ENCODE measurements at places on chromosomes 1 and 21. TPM values are rescaled to one million over a fixed set of nuclear protein-coding genes. Genes with fewer than 3 reads are reported as not detected.
A peak's percentile ranks its signal among the peaks of the same experiment; 100 is the strongest.

DNA sequence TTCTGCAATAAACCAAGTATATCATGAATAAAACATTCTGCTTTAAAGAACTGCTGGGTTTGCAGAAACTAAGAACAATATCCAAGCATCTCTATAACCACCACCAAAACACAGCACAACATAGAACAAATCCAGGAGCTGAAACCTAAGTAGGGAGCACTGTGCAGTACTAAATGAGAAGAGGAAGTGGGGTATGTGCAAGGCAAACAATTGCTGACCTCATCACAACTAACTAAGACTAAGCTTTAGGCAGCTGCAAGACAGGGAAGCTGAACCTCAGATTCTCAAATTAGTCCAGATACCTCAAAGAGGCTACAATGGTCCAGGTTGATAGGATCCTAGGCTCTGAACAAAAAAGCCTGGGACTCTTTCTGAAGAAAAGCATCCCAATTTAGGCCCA lies 172.6 kb downstream of the SLC44A5 start:
- no peak overlapping the region for H3K4me3 ChIP-seq
- no peak overlapping the region for H3K27ac ChIP-seq
- no peaks in the 10 kb centered on the region for H3K27me3 ChIP-seq
- H3K36me3 ChIP-seq = no peaks in the 10 kb centered on the region
- no peak for DNase-seq
- H3K4me1 ChIP-seq = no peaks in the 10 kb centered on the region

NPPA gene
- not detected for total RNA-seq

DNA sequence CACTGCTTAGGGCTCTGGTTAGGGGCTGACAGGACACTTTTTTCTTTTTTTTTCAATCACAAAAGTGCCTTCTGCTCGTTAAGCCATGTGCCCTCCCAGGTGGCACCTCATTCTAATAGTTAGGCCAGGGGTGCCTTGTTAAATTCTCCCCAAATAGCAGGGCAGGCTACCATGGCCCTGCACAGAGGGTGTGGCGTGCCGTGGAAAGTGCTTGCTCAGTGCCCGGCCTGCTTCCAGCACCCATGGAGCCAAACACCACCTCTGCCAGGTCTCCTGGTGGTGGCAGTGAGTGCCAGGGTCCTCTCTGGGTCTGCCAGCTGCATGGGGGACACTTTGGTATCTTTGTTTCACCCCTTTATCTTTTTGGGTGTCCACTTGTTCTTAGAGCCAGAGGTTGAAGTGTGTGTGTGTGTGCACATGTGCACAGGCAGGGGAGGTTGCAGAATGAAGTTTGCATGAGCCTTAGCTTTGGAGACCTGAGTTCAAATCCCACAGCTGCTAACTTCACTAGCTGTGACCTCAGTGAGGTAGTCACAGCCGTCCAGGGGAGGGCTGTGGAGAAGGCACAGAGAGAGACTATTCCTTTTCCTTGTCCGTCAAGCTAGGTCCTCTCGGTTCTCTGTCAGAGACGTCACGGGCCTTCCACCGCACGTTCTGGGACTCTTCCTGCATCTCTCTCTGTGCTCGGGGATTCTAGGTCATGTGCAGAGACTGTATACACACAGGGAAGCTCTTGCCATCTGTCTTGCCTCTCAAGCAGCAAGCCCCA lies 39.9 kb upstream of the CSF3R start:
- DNase-seq = no peak
- H3K27me3 ChIP-seq = no peaks in the 10 kb centered on the region
- H3K4me3 ChIP-seq = no peak overlapping the region
- no peaks in the 10 kb centered on the region for H3K36me3 ChIP-seq
- peaks cover 11% of the 10 kb centered on the region for H3K4me1 ChIP-seq

- peaks cover 27% of the 10 kb centered on the region for H3K36me3 ChIP-seq
- H3K27me3 ChIP-seq = no peaks in the 10 kb centered on the region
- H3K27ac ChIP-seq = peak overlapping the region; percentile 66
- H3K4me1 ChIP-seq = peaks cover 50% of the 10 kb centered on the region
- no peak for DNase-seq
Measured at GRCh38 chr21:34881839-34882371, 167.2 kb downstream of the RUNX1 start.

- peaks cover 66% of the 10 kb centered on the region for H3K27me3 ChIP-seq
- no peak for DNase-seq
- H3K27ac ChIP-seq = no peak overlapping the region
- H3K4me3 ChIP-seq = no peak overlapping the region
Measured at GRCh38 chr1:63326106-63326472, 3.7 kb downstream of the FOXD3 start.

DNA sequence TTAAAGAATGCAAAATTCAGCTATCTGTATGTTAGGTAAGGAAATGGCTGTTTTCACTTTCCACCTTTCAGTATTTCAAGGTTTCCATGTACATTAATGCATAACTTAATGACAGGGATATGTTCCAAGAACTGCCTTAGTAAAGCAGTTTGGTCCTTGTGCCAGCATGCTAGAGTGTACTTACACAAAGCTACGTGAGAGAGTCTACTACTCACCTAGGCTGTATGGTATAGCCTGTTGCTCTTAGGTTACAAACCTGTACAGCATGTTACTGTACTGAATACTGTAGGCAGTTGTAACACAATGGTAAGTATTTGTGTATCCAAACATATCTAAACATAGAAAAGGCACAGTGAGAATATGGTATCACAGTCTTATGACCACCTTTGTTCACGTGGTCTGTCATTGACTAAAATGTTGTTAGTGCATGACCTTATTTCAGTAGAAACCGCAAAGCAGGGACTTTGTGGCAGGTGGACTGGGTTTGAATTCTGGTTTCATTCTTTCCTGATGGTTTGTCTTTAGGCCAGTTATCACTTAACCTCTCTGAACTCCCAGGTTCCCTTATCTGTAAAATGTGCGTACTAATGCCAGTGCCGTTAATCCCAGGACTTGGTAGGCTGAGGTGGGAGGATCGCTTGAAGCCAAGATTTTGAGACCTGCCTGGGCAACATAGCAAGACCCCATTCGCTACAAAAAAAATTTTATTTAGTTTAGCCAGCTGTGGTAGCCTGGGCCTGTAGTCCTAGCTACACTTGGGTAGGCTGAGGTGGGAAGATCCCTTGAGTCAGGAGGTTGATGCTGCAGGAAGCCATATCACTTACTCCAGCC lies 4.9 kb downstream of the SMYD2 start:
- H3K27ac ChIP-seq = no peak overlapping the region
- H3K4me3 ChIP-seq = no peak overlapping the region
- peaks cover 49% of the 10 kb centered on the region for H3K4me1 ChIP-seq
- DNase-seq = no peak
- peaks cover 22% of the 10 kb centered on the region for H3K36me3 ChIP-seq

- H3K4me3 ChIP-seq = no peak overlapping the region
- no peaks in the 10 kb centered on the region for H3K27me3 ChIP-seq
- H3K4me1 ChIP-seq = no peaks in the 10 kb centered on the region
- no peaks in the 10 kb centered on the region for H3K36me3 ChIP-seq
Measured at GRCh38 chr1:220652995-220653394, 37.2 kb upstream of the C1orf115 start.

DNA sequence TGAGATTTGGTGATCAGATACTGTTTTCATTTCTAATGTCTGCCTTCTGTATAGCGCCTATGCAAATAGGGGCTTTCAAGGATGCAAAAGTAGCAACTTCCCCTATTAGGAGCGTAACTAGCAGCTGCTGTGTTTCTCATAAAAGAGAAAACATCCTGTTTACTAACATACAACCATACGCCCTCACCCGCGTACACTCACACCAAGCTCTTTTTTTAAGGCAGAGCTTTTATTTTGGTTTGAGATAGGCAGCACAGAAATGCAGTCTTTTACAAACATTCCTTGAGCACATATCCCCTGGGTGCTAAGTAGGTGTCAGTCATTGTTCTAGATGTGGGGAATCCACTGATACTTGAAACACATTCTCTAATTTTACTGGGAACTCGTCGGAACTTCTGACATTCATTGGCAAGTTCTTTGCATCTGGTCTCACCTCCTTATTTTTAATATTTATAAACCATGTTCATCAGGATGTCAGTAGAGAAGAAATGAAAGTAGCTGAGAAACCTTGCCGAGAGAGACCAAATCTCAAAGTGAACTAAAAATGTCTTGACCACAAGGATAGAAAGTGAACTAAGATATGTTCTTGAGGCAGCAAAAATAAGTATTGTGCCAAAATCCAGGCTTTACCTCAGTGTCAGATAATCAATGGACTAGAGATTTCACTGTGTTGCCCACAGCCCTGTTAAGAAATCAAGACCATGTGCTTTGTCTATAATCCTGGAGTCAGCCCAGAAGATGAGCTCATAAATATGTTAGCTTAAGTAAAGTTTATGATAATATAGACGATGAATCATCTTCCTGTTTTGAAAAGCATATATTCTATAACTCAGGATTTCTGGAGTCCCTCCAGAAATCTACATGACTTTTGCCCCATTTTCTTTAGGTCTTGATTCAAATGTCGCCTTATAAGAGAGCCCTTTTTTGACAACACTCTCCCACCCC lies 350.9 kb downstream of the ST6GALNAC3 start:
- no peak for DNase-seq
- H3K27ac ChIP-seq = no peak overlapping the region
- H3K4me3 ChIP-seq = no peak overlapping the region
- H3K36me3 ChIP-seq = no peaks in the 10 kb centered on the region

DNA sequence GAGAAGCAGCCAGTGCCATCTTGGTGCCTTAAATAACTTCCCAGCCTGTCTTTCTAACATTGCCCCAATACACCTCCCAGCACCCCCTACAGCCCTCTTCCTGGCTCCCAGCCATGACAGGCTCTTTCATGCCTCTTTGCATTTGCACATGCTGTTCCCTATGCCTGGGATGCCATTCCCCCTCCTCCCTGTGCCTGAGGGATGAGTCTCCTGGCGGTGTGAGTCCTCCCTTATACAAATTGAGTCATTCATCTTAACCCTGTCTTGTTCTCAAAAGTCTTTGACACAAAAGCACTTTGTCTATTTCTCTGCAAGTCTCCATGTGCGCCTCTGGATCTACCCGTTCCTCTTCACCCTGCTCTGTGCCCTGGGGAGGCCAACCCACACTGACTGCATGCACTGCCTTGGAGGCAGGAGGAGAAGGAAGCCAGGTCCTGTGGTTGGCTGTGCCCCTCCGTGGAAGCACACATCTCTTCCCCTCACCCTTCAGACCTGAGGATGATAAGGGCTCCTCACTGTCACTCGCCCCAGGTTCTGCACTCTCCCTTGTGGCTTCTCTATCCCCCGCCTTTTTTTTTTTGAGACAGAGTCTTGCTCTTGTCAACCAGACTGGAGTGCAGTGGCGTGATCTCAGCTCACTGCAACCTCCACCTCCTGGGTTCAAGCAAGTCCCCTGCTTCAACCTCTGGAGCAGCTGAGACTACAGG lies 25.1 kb downstream of the CDCP2 start:
- H3K4me3 ChIP-seq = no peak overlapping the region
- DNase-seq = no peak
- no peaks in the 10 kb centered on the region for H3K4me1 ChIP-seq
